ENCODE measurements at places on chromosomes 7 and 10.

DNA sequence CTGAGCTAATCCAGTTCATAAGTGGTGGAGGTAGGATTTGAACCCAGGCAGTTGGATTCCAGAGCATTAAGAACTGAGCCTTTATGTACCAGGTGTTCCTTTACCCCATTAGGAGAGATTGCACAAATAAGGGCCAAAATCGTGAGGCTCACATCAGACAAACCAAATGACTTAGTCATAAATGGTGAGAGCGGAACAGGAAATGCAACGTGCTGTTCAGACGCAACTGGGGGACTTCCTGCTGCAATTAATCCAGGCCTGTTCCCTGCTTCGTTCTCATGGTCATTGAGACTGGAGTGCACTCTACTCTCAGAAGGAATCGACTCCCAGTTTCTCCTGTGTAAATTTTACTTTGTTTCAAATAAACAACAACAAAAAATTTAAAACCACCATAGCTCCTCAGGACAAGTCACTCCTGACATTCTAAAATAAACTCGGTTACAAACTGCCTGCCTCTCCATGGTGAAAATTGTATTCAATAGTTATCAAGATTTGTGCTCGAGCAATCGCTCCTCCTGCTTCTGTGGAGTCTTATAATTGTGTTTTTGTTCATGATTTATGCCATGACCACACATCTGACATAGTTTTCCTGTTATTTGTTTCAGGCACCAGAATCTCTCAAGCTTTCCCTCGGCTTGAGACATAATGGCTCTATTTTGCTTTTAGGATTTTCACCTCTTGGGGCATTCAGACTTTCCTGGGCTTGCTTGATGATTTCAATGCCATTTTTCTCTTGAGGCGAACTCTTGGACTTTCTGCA is 115.3 kb upstream of the BMPER start:
- no peak for DNase-seq

DNA sequence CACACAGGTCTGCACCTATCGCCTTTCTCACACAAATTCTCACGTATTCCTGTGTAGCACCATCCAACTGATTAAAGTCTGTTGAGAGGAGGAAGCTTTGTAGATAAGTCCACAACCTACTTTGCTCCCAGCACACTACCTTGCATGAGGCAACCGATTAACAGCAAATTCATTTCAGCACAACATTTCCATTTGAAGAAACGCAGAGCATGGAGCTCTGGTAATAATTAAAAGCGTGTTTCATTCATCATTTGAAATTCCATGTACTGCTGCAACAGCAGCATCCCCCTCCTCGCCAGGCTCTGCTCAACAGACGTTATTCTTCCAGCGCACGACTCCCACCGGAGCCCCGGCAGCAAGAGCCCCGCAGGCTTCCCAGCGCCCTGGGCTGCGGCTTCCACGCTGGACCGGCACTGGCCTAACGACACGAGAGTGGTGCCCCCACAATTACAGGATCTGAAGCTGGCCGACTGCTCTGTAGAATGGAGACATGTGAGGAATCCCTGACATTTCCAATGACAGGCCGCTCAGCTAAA is 118.8 kb downstream of the DIP2C start:
- DNase-seq, result no peak

- DNase-seq, result no peak
Measured at GRCh38 chr10:114881901-114882300, 56.1 kb upstream of the TRUB1 start.

GRCh38 chr7:9091282-9091681 is 657.9 kb downstream of the NXPH1 start:
- DNase-seq, result no peak

- DNase-seq, result no peak
Measured at GRCh38 chr10:74445493-74445892, 294.5 kb downstream of the ADK start.

DNA sequence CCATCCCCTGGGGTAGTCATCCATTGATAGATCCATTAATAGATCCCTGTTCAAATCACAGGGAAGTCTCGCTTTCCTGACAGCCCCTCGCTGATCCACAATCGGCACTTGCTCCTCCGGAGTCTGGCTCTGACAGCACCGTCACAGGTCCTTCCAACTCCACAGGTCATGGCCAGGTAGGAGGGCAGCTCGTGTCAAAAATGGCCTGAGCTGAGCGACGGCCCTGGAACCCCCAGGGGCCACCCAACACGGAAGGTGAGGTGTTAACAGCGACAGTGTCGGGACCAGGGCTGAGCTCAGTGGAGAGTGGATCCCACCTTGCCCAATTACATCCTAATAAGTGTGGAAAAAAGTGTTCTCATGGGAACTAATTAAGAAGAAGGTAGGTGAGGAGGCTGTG is 219.8 kb downstream of the TCERG1L start:
- DNase-seq, result no peak

DNA sequence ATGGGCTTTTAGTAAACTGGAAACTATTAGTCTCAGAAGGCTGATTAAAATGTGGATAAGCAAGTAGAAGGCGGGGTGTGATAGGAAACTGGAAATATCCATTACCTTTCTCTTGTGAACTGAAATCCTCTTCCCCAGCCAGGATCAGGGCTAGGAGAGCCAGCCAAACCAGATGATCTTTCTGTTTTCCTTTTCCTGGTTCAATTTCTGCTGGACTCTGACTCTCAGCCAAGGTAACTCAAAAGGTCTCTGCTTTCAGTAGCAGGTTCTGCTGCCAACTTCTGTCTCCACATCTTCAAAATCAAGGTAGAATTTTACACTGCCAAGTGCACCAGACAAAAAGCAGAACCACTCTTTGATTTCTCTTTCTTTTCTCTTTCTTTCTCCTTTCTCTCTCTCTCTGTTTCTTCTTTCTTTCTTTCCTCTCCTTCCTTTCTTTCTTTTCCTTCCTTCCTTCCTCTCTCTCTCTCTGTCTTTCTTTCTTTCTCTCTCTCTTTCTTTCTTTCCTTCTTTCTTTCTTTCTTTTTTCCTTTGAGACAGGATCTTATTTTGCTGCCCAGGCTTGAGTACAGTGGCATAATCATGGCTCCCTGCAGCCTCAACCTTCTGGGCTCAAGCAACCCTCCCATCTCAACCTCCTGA is 30.8 kb downstream of the OTUD1 start:
- no peak for DNase-seq

- no peak for DNase-seq
Measured at GRCh38 chr7:95509199-95509598, 23.5 kb downstream of the ASB4 start.

DNA sequence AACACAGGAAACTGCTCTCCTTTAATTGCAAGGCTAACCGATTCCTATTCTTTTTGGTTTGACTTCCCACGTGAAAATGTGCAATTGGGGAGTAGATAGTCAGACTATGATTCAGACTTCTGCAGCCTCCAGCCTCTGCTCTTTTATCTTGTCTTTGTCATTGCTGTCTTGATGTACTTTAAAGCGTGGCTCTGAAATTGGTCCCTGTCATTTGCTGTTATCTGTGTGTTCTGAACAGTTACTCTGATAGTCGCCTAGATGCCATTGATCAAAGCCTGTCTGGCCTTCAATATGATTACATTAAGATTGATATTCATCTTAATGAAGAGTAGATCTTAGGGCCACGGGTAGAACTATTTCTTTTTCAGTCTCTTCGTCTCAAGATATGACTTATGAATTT is 799.2 kb downstream of the REEP3 start:
- no peak for DNase-seq

GRCh38 chr7:107684287-107684686 is 23.7 kb downstream of the SLC26A4 start:
- DNase-seq, result no peak

GRCh38 chr7:151177310-151177709 is 9.7 kb downstream of the ASB10 start:
- DNase-seq, result no peak

- no peak for DNase-seq
Measured at GRCh38 chr7:41169317-41169716, 533.6 kb downstream of the INHBA start.

DNA sequence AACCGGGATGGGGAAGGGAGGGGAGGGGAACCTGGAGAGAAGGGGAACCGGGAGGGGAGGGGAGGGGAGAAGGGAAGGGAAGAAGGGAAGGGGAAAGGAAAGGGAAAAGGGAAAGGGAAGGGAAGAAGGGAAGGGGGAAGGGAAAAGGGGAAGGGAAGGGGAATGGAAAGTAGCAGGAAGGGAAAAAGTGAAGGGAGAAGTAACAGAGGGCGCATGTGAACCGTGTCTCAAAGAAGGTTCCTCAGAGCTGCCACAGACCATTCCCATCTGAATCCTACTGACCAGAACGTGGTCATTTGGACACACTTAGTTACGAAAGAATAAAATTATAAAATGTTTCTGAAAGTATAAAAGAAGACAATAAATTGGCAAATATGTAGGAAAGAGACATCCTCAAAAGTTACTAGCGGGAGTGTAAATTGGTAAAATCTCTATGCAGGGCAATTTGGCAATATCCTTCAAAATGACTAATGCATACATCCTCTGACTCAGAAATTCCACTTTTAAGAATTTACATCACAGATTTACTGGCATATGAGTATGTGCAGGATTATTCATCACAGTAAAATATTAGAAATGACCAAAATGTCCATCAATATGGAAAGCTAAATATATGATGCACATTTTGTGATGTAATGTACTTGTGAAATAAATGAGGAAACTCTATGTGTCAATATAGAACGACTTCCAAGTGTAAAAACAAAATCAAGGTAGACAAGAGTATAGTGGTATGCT is 12.9 kb downstream of the C10orf67 start:
- DNase-seq, result no peak

DNA sequence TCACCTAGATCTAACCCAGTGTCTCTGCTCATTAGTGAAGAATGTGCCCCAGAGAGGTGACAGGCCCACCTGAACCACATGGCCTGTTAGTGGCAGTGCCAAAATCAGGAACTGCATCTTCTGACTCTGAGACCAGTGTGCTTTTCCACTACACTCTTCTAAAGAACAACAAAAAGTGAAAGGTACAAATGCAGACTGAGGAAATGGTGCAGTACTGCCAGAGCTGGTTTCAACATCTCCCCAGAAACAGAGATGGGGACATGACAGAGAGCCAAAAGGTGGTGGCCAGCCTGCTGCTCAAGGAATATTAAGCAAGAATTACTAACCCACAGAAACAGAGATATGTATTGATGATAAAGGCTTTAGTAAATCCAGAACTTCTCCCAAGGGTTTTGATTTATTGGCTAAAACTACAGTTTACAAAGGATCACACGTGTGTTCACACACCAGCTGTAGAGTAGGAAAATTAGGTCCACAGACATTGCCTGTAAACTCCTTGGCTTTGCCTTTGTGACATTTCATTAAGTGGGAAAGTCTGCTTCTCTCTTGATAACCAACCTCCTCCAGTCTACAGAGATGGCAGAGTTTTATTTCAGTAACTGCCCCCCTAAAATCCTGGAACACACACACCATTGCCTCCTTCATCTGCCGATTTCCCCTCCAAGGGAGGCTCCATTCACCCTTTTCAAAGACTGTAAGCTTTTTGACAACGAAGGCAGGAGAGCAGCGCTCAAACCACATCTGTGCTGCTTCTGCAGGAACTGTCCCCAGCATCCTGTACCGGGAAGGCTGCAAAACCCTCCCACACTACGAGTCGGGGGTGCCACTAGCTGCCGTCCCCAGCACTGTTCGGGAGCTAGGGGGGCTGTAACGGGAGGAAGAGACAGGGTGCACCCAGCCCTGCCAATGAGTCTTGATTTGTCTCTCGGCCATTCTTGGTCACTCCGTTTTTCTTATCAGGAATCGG is 29.8 kb downstream of the GSDME start:
- no peak for DNase-seq

DNA sequence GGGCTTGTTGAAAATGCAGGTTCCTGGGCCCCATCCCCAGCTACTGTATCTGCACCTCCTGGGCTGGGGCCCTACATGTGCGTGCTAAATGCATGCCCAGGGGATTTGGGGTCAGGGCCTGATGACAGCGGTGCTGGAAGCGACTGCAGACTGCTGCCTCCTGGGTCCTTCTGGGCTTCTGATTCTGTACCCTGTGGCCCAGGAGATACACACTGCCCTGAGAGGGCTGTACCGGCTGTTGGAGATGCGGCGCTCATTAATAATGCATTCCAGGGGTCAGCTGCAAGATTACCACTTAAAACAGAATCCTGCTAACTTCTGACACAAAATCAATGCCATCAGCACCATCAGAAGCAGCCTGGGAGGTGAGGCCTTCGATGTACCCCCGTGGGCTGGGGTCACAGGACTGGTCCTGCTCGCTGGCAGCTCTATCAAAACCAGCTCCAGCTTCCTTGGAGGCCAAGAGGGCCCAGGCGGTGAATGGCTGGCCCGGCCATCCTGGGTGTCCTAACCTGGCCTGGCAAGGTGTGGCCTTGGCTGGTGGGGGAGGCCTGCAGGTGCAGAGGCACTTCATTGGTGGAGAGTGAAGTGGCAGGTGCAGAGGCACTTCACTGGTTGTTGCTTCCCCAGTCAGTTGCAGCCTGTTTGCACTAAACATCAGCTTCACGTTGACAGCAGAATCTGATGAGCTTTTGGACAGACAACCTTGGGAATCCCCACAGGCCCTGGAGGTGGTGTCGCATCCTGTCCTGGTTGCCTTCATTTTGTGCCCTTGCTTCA is 79.2 kb downstream of the GLRX3 start:
- no peak for DNase-seq

GRCh38 chr10:67815571-67816059 is 22.4 kb downstream of the DNAJC12 start:
- DNase-seq, result no peak

DNA sequence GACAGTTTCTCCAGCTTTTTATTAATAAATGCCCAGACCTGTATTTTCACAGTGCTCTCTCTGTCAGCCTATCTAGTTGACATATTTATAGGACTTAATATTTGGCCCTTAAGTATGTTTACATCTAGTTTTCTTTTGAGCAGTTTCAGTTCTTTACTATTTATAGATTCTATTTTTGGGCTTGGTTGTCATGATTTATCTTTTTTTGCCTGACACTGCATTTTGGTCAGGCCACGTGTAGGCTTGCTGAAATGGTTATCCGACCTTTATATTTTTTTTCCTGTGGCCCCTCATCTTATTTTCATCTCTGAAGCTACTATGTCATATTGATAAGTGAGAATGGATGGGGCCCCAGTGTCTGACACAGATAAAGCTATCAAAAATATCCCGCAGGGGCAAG is 515.4 kb upstream of the FZD8 start:
- DNase-seq, result no peak

GRCh38 chr10:30439931-30440330 is 5.9 kb downstream of the MAP3K8 start:
- DNase-seq, result no peak

GRCh38 chr10:14731875-14732512 is 42.7 kb downstream of the FAM107B start:
- DNase-seq, result no peak

Measured in activated T-helper 1 cell treated with Interleukin-2 at 50 U/mL for 16 hours (primary cell).